ENCODE measurements at places on chromosomes 6 and 20.

DNA sequence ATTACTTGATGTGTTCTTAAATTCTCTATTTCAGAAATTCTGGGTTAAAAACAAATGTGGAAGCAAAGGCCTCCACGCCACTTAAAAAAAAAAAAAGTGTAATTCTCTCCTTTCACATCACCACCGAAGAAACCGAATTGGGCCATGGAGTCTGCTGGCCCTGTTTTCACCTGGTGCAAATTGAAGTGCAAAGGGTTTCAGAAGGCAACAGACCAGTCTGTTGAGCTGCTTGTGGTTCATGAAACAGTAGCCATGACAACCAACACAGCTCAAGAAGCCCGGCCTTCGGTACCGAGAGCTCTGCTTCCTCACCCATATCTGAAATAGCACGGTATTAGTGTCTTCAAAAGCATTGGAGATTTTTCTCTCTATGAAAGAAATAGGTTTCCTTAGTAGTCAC, 63.1 kb downstream of the GMPR start:
- no peak for DNase-seq

DNA sequence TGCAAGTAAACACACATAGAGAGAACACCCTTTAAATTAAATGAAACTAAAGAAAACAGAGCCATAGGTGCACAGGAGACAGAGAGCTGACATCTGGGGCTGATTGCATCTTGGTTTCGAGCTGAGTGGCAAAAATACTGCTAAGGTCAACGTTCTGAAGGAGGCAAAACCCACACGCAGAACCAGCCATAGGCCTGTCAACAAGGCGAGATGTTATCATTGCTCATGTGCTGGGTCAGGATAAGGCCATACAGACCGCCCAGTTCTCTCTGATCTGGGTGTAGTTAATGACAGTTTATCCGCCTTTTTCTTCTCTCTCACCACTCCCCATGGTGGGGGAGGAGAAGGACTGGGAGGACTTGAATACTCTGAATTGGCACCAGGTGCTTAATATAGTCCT, 4.5 kb upstream of the FAM110A start:
- DNase-seq: no peak

- DNase-seq: no peak
Measured at GRCh38 chr20:2398449-2398848, 17.7 kb downstream of the TGM6 start.

DNA sequence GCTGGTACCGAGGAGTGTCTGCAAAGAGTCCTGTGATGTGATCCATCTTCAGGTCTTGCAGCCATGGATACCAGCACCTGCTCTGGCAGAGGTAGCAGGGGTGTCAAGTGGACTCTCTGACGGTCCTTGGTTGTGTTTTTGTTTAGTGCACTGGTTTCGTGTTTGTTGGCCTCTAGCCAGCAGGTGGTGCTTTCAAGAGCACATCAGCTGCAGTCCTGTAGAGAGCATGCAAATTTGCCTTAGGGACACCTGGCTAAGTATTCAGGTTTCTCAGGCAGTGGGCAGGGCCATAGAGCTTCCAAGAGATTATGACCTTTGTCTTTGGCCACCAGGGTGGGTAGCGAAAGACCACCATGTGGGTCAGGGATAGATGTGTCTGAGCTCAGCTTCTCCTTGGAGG, 14.5 kb upstream of the RGS17 start:
- no peak for DNase-seq

- DNase-seq: no peak
Measured at GRCh38 chr20:59866338-59866737, 67.1 kb downstream of the SYCP2 start.

GRCh38 chr20:8602389-8603116, 466.3 kb upstream of the PLCB4 start:
- no peak for DNase-seq

Measured in tibial nerve (tissue), 4 donors.